Stimulated activated CD8-positive, alpha-beta memory T cell treated with anti-CD3 and anti-CD28 coated beads, Interleukin-15, amount 100 ng/mL, for 24 hours (primary cell): ENCODE measurements at places on chromosomes 2 and 18.

DNA sequence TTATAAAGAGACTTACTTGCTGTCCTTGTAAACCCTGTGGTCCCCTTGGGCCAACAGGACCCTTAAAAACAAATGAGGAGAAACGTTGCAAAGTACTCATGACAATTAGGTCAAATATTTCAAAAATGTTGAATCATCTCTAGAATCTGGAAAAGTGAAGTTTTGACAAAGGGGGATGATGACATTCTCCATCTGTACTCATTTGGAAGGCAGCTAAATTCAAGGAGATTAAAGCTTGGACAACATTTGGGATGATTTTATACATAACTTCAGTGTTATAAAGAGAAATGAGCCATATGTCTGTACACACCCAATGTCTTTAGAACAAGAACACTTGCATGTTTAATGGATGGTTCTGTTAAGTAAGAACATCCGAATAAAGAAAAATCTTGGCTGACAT is 92.9 kb downstream of the COL5A2 start:
- DNase-seq, result no peak

- DNase-seq, result no peak
Observed at GRCh38 chr2:186307871-186308270, 178.2 kb upstream of the ZC3H15 start.

GRCh38 chr18:2636126-2636631 is 19.3 kb upstream of the SMCHD1 start:
- DNase-seq, result no peak

DNA sequence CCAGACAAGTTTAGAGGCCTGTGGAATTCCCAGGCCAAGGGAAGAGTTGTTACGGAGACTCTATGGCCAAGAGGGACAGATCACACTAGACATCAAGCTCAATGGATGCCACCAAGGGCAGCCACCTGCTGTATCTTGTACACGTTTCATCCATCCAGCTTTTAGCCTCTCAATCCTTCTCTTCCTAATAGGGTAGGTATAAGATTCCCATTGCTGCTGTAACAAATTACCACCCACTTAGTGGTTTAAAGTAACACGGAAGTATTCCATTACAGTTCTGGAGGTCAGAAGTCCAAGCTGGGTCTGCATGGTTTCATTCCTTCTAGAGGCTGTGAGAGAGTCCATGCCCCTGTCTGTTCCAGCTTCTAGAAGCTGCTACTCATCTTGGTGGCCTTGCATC is 87.8 kb downstream of the GBX2 start:
- no peak for DNase-seq

GRCh38 chr2:1930376-1930775 is 186.1 kb upstream of the PXDN start:
- no peak for DNase-seq

DNA sequence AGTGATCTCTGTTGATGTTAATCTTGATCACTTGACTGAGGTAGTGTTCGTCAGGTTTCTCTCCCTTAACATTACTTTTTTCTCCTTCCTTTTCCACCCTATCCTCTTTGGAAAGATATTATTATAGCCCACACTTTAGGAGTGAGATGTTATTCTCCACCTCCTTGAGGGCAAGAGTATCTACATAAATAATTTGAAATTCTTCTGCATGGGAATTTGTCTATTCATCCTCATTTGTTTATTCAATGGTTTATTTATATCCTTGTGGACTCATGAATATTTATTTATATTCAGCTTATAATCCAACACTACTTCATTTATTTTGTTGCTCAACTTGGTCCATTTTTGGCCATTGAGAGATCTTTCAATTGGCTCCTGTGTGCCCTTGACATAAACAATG is 750.4 kb downstream of the EPHA4 start:
- DNase-seq, result no peak

DNA sequence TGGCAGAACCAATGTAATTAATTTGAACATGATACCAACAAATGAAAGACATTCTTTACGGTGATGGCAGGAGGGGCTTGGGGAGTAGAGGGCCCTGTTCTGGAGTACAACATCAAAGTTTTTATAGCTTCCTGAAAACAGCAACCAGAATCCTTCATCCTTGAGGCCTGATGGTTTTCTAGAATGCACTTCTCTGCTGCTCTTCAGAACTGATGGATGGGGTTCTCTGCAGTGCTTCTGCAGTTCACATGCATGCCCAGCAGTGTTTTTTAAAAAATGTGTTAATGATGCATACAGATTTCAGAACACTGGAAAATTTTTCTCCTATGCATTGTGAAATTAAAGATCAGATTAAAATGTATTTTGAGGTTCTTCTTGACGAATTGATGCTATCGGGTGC is 2.5 kb downstream of the LTBP1 start:
- no peak for DNase-seq

GRCh38 chr2:118032169-118033013 is 18.5 kb upstream of the CCDC93 start:
- no peak for DNase-seq

- no peak for DNase-seq
Observed at GRCh38 chr2:238170386-238171071, 11.8 kb downstream of the ERFE start.

DNA sequence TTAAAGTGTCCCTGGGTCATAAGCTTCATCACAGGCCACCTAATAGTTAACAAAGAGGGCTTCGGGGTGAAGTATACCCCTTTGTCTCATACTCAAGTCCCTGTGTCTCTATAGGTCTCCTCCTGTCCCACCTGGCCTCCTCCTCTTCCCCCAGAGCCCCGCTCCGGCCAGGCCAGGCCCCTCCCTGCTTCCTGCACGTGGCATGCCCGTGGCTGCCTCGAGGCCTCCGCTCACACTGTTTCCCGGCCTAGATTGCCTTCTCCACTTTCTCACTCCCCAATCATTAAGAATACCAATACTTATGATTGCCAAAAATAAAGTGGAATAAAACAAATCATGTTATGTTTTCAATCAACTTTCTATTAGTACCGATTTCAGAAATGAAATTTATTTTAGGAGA is 18.8 kb downstream of the SMYD1 start:
- no peak for DNase-seq

DNA sequence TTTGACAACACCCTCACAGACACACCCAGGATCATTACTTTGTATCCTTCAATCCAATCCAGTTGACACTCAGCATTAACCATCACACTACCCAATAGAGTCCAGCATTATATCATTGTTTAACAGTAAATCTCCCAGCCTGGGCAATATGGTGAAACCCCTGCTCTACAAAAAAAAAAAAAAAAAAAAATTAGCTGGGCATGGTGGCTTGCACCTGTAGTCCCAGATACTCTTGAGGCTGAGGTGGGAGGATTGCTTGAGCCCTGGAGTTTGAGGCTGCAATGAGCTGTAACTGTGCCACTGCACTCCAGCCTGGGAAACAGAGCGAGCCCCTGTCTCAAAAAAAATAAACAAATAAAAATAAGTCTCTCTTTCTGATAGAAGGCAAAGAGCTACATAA is 304.0 kb downstream of the STK39 start:
- no peak for DNase-seq

- DNase-seq, result no peak
Observed at GRCh38 chr2:106584304-106584954, 97.3 kb downstream of the CD8B2 start.

DNA sequence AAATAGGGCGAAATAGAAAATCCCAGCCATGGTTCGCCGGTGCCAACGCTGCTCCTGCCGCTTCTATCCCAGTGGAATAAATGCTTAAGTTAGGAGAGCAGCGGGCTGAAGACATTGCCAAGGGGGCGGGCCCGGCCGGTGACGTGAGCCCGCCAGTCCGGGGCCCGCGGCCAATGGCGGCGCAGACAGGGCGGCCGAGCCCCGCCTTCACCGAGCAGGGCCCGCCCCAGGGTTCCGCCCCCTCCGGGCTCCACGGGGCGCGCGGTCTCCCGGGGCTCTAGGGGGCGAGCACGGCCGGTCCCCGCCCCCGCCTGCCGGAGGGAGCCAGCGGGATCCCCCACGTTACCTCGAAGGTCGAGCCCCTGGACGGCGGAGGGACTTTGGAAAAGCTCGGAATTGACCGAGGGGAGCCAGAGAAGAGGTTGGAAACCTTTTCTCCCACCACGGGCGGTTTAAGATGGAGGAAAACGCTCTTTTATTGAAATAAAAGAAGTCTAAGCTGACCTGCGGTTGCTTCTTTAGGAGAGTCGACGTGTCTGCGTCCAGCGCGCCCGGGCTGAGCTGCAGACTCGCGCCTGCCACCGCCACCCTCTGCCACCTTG is at the start of gene EPHA4:
TSS of gene EPHA4 (minus strand) at position 86 of the 602 bp plus-strand sequence. CDS start at position 30, 56 bp downstream.
- DNase-seq, result peak; percentile 60

DNA sequence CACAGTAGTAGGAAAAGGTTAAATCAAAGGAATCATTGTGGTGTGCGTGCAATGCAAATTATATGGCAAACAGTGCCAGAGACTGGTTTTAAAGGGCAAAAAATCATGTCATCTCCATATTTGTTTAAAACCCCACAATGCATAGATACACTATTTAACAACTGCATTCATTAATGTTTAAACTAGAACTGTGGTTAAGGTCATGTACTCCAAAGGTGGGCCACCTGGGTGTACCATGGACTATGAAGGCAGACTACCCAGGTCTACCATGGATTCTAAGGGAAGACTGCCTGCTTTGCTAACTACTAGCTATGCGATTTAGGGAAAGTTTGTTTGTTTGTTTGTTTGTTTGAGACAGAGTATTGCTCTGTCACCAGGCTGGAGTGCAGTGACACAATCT is 356.3 kb downstream of the ZEB2 start:
- DNase-seq, result no peak

DNA sequence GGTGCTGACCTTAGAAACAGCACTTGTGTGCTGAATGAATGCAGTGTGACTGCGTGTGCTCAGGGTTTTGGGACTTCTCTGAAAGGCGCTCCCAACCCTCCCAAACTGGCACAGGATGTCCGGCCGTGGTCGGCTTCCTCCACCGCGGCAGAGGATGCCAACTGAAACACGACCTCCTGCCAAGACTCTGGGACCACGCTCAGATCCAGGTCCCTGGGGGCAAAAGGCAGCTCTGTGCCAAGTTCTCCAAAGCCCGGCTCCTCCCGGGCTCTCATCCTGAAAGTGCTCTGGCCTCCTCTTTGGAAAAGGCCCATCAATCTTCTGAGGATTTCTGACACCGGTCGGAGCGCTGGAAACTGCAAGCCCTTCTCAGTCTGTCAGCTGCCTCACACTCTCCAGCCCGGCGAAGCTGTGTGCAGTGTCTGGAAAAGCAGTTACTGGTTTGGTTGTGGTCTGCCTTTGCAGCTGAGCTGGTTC is 32.3 kb upstream of the ZBTB7C start:
- DNase-seq, result no peak

DNA sequence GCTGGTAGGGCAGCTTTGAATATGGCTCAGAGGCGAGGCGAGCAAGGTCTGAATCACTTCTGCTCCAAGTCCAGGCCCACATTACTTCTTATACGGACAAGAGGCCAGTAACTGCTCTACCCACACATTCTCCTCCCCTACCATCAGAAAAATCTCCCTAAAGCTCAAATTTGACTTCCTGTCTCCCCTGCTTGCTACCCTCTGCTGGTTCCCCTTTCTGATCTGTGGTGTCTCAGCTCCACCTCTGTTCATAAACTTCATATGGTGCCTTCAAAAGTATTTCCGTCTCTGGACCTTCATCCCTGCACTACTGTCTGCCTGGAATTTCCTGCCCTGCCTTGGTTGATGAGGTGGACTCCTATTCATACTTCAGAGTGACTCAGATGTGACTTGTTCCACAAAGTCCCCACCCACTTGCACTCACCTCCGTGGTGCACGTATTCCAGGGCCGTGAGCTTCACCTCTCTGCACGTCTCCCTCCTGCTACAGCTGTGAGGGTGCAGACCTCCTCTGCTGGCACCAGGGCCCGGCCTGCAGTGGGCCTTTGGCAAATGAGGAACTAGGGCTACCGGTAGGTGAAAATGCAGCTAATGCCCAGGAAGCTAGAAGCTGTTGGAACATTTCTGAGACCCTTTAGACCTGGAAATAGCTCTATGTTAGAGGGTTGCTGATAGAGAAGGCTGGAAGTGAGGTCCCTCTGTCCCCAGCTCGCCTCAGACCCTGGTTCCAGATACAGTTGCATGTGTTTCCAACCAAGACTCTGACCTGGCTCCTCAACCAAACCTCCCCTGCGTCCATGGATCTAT is 24.6 kb upstream of the KCMF1 start:
- no peak for DNase-seq
